ENCODE measurements at places on chromosomes 5 and 9.

DNA sequence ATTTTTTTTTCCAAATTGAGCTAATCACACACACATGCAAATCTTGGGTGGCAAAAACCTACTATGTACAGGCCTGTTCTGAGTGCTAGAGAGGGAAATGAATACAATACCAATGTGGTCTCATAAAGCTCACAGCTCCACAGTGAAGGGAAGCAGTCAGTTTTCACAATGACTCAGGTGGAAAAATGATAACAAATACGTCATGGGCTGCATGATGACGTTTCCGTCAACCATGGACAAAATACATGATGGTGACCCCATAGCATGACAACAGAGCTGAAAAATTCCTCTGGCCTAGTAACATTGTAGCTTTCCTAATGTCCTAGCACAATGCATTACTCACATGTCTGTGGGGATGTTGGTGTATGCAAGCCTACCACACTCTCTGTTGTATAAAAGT, 252.5 kb downstream of the TRIM32 start:
- peak; percentile 60 for DNase-seq

DNA sequence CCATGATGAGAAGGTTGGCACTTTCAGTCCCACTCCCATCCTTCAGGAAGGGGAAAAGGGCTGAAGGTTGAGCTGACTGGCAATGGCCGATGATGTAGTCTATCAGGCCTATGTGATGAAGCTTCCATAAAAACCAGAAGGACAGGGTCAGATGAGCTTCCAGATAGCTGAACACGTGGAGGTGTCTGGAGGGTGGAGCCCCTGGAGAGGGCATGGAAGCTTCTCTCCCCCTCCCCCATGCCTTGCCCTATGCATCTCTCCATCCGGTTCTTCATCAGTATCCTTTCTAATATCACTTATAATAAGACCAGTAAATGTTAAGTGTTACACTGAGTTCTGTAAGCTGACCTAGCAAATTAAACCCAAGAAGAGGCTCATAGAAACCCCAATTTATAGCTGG, 32.6 kb upstream of the SMU1 start:
- DNase-seq: no peak

DNA sequence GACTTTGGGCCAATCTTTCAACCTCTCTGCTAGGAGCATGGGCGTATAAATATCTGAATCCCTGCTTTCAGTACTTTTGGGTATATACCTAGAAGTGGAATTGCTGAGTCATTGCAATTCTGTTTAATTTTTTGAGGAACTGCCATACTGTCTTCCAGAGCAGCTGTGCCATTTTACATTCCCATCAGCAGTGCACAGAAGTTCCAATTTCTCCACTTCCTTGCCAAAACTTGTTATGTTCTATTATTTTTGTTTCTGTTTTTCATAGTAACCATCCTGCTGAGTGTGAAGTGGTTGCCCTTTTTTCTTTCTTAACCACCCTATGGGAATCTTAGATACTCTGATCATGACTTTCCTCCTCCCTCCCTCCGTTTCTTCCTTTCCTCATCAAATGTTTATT, 11.1 kb upstream of the CCIN start:
- no peak for DNase-seq

DNA sequence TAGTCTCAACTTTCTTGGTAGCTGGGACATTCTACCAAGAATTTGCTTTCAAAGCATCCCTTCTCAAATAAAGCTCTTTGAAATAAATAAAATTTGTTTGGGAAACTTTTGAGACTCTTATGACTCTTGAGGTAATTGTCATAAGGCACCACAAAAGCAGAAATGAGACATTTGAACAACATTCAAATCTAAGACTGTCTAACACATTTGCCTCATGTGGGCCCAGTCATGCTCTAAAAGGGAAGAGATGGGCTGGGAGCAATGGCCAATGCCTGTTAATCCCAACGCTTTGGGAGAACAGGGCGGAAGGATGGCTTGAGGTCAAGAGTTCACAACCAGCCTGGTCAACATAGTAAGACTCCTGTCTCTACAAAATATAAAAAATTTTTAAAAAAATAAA, 26.4 kb downstream of the SLC31A2 start:
- DNase-seq: no peak

DNA sequence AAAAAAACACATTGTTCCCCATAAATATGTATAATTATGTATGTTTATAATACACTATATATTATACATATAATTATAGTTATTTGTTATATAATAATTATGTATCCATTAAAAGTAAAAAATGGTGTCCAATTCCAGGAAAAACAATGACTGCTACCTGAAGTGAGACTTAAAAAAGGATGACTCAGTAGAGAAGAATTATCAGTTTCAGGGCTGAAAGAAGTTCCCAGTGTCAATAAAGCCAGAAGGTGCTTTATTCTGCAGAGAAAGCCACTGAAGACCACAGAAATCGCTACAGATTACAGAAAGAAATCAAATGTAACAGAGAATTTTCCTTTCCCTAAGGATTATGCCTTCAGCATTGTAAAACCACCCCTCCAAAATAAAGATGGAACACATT, 50.9 kb downstream of the ANKRD31 start:
- DNase-seq: no peak

GRCh38 chr9:136787690-136788400, 3.3 kb upstream of the TMEM141 start:
- peak; percentile 76 for DNase-seq

DNA sequence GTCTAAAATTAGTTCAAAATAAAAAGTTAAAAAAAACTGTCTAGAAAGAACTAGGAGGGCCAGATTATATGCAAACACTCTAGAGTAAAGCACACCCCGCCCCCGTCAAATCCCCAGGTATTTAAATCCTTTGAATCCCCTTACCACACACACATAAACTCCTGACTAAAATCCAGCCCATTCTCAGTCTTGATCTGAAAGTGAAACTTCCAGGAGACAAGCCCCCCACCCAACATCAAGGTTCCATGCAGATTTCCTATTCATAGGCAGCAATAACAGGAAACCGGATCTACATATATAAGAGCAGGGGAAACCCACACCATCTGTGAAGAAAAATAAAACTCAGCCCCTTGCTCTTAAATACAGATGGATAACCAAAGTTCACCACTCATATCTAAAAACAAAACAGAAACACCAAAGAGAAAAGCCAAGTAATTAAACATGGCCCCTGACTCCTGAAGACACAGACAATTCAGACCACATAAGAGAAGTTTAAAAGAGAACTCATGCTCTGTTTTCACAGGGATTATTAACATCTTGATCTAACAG, 42.3 kb downstream of the MARCHF3 start:
- no peak for DNase-seq

DNA sequence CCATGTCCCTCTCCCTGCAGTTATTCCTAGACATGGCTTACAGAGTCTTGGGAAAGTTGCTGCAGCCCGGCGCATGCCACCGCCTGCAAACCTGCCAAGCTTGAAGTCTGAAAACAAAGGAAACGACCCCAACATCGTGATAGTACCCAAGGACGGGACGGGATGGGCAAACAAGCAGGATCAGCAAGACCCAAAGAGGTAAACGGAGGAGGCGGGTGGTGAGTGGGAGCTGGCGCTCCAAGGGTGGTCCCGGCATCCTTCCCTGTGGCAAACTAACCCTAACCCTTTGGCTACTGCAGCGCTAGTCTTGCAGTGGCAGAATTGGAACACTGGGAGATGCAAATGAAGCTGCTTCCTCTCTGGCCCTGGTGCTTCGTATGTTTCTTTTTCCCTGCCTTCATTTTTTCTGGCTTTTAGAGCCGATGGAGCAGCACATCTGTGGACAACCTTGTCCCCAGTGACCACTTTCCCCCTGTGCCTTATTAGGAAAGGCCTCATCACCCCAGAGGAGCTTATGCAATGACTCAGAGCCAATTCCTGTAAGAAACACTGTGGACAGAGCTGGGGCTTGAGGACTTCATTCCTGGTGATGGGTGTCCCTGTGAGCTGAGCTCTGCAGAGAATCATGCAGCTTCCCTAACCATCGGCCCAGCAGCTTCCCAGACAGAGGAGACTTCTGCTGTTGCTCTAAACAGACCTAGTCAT, 38.9 kb downstream of the PRRC2B start:
- DNase-seq: peak; percentile 42

GRCh38 chr9:14399756-14400657, 86.1 kb upstream of the NFIB start:
- DNase-seq: no peak

Data from RCC 7860 (cell line).